ENCODE measurements at places on chromosomes 13 and 19. TPM values are rescaled to one million over a fixed set of nuclear protein-coding genes. Genes with fewer than 3 reads are reported as not detected.

Gene TGFBR3L
- 0.72 TPM for total RNA-seq

Gene ZNF580
- total RNA-seq, result 13.5 TPM

Gene WDR62
- total RNA-seq, result 2.4 TPM

Gene PPM1N
- 2.4 TPM for total RNA-seq

Gene RFX2
- total RNA-seq, result 4.5 TPM

Gene MYCBP2
- 76.2 TPM for total RNA-seq

Gene LAIR1
- 1.5 TPM for total RNA-seq

Gene SHD
- not detected for total RNA-seq

Gene ZNF575
- 0.72 TPM for total RNA-seq

Gene ZNF177
- total RNA-seq, result 0.20 TPM

- ATAC-seq, result no peak
Observed at GRCh38 chr19:8149261-8150094, at the start of gene FBN3. Gene FBN3, minus strand, starts transcription at chr19:8149592. Its CDS starts 2,112 bp downstream, at chr19:8147480.

- no peak for ATAC-seq
Observed at GRCh38 chr13:77574096-77574495, 38.6 kb downstream of the SCEL start.

GRCh38 chr19:31232180-31232579 lies 117.1 kb downstream of the TSHZ3 start:
- ATAC-seq, result no peak

DNA sequence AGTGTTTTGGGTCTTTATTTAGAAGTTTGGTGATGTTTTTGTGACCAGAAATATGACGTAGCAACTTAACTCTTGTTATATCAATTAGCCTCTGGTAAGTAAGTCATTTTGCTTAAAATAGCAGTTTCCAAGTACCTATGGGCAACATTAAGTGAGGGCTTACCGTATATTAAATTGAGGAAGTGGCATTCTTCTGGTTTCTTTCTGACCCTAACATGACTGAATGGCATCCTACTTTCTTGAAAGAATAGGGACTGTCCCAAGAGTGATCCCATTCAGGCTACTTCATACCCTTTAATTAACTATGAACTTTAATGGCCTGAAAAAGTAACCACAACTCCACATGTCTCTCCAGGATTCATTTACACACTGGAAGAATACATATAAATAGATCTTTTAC lies 106.6 kb downstream of the MZT1 start:
- ATAC-seq, result no peak

DNA sequence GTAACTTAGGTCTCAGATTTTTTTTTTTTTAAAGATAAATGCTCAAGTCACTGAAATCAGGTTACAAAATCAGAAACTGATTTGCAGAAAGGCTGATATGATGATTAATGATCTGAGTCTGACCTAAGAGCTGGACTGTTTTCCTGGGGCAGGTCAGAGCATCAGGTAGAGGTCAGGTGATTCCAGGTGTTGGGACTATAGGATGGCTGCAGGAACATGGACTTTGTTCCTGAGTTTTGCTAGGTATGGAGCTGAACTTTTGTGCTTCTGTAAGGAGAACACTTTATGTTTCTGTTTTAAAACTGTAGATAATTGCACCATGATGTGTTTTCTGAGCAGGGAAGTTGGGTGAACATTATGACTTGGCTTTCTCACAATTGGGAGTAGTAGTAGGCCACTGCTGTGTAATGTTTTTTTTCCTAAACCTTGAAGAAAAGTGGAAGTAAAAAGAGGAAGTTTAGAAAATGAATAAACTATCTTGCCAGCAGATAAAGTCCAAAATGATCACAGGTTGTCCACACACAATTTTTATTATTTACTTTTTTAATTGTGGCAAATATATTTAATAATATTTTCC lies 297.2 kb downstream of the DCT start:
- no peak for ATAC-seq

- no peak for ATAC-seq
Observed at GRCh38 chr13:61013796-61014195, 401.9 kb downstream of the PCDH20 start.

GRCh38 chr13:100694722-100695508 lies 20.3 kb upstream of the TMTC4 start:
- ATAC-seq, result peak; percentile 29

GRCh38 chr19:17327654-17328516 lies 6.8 kb downstream of the ANO8 start:
- ATAC-seq, result peak; percentile 67

- no peak for ATAC-seq
Observed at GRCh38 chr19:918481-919198, 1.5 kb downstream of the KISS1R start.

- ATAC-seq, result no peak
Observed at GRCh38 chr19:47156861-47157430, 26.3 kb downstream of the SAE1 start.

- no peak for ATAC-seq
Observed at GRCh38 chr13:38542601-38543000, 144.3 kb upstream of the FREM2 start.

DNA sequence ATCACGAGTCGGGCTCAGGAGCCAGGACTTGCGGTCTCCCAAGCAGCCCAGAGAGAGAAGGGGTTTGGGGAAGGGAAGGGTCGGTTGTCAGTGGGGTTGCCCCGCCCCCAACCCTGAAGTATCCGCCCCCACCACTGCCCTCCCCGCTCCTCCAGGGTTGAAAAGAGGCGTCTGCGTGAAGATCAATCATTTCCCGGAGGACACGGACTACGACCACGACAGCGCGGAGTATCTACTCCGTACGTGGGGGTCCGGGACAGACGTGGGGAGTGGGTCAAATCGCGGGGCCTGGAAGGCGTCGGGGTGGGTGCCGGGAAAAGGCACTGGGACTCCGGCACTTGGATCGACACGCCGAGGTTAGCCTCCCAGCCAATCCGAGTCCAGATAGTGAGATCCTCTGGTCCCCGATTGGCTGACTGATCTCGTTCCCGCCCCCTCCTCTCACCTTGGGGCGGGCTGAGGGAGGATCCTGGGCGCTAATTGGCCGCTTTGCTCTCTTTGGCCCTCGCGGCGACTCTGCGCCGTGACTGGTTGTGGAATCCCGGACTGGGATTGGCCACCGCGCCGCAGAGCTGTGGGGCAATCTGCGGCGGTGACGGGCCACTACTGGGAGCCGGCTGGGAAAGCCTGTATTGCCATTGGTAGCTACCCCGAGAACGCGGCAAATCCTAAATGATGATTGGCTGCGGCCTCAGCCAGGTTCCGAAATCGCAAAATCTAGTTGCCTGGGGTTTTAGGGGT lies 13.3 kb upstream of the CACNG6 start:
- no peak for ATAC-seq

DNA sequence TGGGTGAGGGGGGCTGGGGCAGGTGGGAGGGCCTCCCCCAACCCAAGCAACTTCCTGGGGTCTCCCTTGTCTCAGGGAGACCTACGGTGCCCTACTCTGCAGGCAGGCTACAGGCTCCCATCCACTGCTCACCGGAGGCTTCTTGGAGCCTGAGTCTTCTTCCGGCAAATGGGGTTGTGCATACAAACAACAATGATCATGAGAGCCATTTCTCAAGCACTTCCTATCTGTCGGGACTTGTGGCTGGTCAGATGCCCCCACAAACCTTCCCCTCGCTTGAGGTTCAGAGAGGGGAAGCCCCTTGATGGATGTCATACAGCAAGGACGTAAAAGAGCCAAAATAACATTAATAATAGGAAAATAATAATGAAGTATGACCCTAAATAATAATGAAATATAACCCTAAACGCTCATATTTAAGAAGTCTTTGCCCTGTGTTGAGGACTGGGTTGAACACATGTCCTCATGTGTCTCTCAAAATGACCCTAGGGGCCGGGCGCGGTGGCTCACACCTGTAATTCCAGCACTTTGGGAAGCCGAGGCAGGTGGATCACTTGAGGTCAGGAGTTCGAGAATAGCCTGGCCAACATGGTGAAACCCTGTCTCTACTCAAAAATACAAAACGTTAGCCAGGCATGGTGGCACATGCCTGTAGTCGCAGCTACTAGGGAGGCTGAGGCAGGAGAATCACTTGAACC lies 727 bp downstream of the CD37 start:
- ATAC-seq, result no peak

DNA sequence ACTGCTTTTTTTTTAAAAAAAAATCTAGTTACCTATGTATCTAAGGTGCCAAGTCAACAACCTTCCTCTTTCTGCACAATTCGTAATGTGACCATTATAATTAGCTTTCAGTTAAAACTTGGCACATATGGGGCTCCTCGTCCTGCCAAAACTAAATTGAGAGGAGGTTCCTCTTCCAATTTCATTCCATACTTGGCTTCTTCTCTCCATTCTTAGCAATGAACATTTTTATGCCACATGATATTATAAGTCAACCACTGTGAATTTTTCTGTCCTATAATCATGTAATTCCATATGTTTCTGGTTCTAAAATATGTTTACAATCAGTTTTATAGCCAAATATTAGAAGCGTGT lies 177.0 kb downstream of the DCLK1 start:
- ATAC-seq, result no peak

- no peak for ATAC-seq
Observed at GRCh38 chr19:45147835-45148676, 12.7 kb downstream of the NKPD1 start.

- no peak for ATAC-seq
Observed at GRCh38 chr19:16328824-16329482, 4.3 kb downstream of the KLF2 start.

DNA sequence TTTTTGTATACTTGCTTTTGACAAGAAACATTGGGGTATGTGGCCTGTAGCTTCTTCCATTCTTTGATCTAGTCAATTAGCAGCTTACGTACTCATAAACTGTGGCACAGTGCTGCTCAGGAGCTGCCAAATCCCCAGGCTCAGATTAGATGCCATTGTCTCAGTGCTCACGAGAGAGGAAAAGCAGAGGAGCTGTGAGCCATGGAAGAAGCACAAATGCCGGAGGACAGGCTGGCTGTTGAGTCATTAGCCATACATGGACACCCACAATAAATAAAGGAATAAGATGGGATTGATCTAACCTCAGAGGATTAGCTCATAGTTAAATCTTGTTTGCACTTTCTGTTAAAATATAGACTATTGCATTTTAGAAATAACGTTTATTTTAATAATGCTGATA lies 121.7 kb downstream of the POSTN start:
- no peak for ATAC-seq

- ATAC-seq, result no peak
Observed at GRCh38 chr19:48987323-48987722, 5.8 kb downstream of the GYS1 start.

- ATAC-seq, result peak; percentile 77
Observed at GRCh38 chr13:44199627-44200207, 173.9 kb upstream of the SERP2 start.

GRCh38 chr19:18339723-18340122 lies 675 bp upstream of the PGPEP1 start:
- ATAC-seq, result peak; percentile 6

- no peak for ATAC-seq
Observed at GRCh38 chr13:96415831-96416385, 326.0 kb downstream of the HS6ST3 start.
